ENCODE measurements at places on chromosomes 11 and 22.

DNA sequence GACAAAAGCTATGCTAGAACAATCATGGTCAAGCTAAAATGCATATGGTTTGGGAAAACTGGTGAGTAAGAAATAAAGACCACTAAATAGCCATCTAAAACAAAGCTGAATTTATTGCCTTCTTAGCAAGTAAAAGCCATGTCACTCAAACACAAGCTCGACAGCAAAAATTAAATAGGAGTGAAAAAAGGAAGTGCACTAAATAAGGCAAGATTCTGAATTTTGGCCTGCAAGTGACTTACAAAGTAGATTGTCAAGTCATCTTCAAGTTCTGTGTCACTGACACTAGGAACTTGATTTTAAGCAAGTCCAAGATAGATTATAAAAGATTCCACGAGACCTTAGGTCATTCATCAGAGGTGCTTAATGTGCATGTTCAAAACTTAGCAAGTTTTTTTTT is 27.4 kb downstream of the TUG1 start:
- no peak for DNase-seq

- no peak for DNase-seq
Measured at GRCh38 chr22:28341001-28341400, 338.6 kb downstream of the TTC28 start.

GRCh38 chr11:133249530-133249929 is 282.8 kb downstream of the OPCML start:
- no peak for DNase-seq

GRCh38 chr11:63970902-63971301 is 3.5 kb upstream of the COX8A start:
- no peak for DNase-seq

DNA sequence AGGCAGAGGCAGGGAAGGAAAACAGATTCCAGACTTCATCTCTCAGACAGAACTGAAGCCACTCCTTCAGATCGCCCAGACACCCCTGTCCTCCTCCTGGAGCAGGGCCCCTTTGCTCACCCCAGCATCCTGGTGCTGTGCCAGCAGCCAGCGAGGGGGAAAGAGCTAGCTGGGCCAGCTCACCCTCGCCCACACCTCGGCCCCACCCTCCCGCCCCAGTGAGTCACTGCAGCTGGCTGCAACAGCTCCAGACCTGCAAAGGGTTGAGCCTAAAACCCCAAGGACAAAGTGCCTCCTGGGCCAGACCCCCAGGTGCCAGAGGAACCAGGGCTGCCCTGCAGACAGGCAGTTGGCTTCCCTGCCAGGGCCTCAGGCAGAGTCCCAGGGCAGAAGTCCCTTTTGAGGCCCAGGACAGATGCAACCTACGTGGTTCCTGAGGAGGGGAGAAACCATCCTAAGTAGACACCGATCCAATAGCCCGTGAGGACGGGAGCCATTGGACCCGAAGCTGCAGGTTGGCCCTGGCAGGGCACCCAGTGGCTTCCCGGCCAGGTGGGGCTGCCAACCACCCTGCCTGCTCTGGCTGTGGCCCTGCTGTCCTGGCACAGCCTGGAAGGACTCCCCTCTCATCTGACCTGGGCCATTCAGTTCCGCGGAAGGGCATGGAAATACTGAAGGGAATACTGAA is 7.2 kb downstream of the AHNAK start:
- no peak for DNase-seq

DNA sequence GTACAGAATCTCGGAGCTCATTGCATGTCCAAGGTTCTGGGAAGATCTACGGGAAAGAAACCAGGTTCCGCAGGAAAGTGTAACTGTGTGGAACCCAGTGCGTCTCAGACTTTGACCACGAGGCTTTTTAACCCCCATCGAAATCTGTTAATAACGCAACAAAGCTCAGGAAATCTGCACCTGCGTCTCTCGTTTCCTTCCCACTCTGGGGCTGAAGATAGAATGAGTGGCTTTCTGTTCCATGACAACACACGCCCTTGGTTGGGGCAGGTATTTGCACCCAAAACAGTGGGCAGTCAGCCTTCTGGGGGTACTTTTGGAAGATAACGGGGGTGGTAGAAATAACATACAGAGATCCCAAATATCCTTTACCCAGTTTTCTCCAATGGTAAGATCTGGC is 38.5 kb downstream of the ISX start:
- no peak for DNase-seq

- no peak for DNase-seq
Measured at GRCh38 chr11:111819161-111819828, 52.1 kb downstream of the ALG9 start.

GRCh38 chr11:13486926-13487660 is 8.7 kb downstream of the PTH start:
- peak; percentile 56 for DNase-seq

- DNase-seq: peak; percentile 33
Measured at GRCh38 chr11:1335811-1336761, 26.7 kb upstream of the TOLLIP start.

DNA sequence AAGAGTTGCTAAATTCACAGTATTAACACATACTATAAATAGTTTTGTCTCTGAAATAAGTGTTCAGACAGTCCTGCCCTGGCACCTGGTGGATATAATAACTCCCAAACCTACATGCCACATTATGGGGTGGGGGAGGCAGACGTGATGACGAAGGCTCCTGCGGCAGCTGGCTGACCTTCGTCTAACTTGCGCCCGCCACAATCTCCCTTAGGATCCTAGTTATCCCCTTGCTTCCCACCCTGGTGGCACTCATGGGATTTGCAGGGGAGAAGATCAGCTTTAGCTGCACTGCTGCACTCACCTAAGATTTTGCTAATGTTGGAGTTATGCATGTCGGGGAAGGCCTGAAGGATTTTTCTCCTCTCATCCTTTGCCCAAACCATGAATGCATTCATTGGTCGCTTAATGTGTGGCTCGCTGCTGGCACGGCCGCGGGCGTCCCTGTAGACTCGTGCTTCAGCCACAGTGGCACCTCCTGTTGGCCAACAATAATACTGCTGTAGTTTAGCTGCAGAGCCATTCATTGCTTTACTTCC is 367.6 kb downstream of the SOX6 start:
- no peak for DNase-seq

GRCh38 chr11:18748766-18749365 is 22.9 kb upstream of the IGSF22 start:
- no peak for DNase-seq

GRCh38 chr11:73271936-73272679 is at the start of gene P2RY6:
Gene P2RY6, plus strand, starts transcription at chr11:73272338. Its CDS starts 24,181 bp downstream, at chr11:73296519.
- no peak for DNase-seq

GRCh38 chr11:61002598-61002997 is 31.1 kb downstream of the CD6 start:
- DNase-seq: no peak

DNA sequence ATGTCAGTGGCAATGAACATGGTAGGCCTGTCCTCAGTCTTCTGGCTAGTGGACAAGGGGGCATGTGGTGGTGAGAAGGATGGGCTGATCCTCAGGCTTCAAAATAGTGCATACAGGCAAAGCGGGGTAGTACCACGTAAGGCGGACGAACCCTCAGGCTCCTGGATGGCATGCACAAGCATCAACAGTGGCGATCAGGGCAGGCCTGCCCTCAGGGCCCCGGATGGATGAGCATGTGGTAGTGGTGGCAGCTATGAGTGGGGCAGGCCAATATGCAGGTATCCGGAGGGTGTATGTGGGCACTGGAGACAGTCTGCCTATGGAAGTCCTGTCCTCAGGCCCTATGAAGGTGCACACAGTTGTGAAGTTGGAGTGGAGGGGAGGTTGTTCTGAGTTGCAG is 163.8 kb downstream of the GUCY1A2 start:
- DNase-seq: no peak

DNA sequence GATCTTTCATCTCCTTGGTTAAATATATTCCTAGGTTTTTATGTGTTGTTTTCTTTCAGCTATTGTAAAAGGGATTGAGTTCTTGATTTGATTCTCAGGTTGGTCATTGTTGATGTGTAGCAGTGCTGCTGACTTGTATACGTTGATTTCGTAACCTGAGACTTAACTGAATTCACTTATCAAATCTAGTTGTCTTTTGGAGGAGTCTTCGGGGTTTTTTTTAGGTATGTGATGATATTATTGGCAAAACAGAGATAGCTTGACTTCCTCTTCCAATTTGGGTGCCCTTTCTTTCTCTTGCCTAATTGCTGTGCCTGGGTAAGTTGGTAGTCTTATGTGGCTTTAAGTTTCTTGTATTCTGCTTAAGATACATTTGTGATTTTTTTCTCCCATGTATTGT is 52.8 kb downstream of the CBL start:
- no peak for DNase-seq

GRCh38 chr11:86219311-86220193 is 25.0 kb upstream of the EED start:
- no peak for DNase-seq

GRCh38 chr11:33168709-33169200 is 7.5 kb upstream of the CSTF3 start:
- DNase-seq: no peak

DNA sequence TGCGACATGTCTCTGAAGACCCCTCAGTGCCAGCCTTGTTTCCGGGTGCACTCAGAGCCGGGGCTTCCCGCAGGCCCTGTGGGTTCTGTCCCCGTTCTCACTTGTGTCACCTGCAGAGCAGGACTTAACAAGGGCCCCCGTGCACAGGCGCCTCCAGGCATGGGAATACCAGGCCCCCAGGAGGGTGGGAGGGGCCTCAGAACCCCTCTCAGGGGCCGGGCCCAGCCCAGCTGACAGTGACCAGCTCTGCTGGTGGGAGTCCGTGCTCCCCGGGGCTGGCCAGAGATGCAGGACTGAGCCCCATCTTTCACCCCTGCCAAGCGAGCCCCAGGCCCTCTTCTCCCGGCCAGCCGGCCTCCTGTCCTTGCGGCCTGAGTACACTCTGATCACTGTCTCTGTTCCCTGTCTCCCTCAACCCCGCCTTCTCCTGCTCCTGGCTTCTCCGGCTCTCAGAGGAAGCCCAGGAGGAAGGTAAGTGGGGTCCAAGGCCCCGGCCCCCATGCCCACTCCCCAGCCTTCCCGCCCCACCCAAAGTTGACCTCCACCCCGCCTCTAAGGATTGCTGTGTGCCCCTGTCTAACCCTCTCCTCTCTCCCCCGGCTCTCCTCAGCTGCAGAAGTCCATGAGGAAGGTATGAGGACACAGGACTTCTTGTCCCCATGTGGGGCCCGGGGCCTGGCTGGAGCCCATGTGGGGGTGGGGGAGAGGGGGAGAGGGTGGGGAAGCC is 5.3 kb downstream of the TNNT3 start:
- DNase-seq: no peak

DNA sequence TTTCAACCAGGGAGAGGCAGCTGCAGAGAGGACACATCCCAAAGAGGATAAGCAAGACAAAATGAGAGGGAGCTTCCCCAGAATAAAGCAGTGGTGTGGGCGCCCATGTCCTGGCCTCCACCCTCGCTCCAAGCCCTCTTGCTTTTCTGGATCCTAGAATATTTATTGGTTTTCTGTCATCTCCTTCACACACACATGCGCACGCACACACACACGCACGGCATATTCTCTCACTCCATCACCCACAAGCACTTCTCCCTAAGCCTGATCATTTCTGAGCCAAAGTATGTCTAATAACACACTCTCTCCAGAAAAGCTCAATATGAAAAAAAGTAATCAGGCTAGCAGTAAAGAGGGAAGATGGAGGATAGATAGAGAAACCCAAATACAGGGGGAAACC is 7.6 kb downstream of the IGSF9B start:
- DNase-seq: no peak

GRCh38 chr11:6572215-6572614 is 31.2 kb downstream of the RRP8 start:
- no peak for DNase-seq

Data from activated CD4-positive, alpha-beta T cell treated with anti-CD3 and anti-CD28 coated beads for 24 hours (primary cell).